ENCODE measurements at places on chromosomes 13 and 19.

GRCh38 chr13:53144826-53145225 is 116.2 kb downstream of the OLFM4 start:
- H3K36me3 ChIP-seq, result no peaks in the 10 kb centered on the region
- H3K4me1 ChIP-seq, result peaks cover 5% of the 10 kb centered on the region
- no peak overlapping the region for H3K4me3 ChIP-seq
- no peak overlapping the region for H3K27ac ChIP-seq
- DNase-seq, result no peak

- H3K27ac ChIP-seq, result no peak overlapping the region
- peaks cover 9% of the 10 kb centered on the region for H3K36me3 ChIP-seq
- peak overlapping the region; percentile 86 for H3K4me3 ChIP-seq
- peaks cover 28% of the 10 kb centered on the region for H3K4me1 ChIP-seq
- H3K27me3 ChIP-seq, result no peaks in the 10 kb centered on the region
These were observed 1.6 kb downstream of the ZNF415 start for GRCh38 chr19:53131085-53131590.

DNA sequence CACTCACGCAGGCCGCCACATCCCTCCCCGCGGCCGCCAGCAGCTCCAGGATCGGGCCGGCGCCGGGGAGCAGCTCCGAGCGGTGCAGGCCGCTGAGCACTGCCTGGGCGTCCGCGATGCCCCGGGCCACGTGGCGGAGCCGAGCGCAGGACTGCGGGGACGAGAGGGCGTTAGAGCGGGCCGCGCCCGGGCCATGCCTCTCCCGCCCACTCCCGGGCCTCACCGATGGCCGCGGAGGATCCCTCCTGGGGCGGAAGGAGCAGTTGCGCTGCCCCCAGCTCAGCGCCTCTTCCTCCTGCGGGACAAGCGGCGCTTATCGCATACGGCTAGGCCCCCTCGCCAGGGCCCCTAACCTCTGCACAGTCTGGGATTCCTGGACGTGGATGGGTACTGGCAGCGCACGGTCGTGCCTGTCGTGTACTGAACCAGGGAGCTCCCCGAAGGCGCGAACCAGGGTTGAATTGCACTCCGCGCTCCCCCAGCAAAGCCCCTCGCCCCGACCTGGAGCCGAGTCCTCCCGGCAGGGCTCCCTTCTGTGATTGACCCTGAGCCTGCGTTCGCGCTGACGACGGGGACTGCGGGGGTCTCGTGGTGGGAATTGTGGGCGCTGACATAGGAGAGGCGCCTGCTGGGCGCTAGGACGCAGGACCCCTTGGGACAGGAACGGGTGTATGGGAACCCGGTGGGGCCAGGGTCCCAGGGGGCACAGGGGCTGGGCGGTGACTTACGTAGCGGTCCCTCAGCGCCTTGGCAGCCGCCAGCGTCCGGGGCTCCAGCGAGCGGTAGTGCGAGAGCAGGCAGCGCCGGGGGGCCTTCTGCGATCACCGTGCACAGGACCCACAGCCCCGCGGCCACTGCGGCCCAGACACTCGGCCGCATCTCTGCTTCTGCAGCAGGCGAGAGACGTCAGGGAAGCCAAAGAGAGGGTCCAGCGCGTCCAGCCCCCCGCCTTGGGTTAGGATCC is 673 bp downstream of the IFNL4 start:
- peak; percentile 22 for DNase-seq
- H3K4me1 ChIP-seq, result peaks cover 34% of the 10 kb centered on the region
- H3K27me3 ChIP-seq, result peaks cover 56% of the 10 kb centered on the region
- no peak overlapping the region for H3K27ac ChIP-seq
- H3K36me3 ChIP-seq, result no peaks in the 10 kb centered on the region

- no peaks in the 10 kb centered on the region for H3K27me3 ChIP-seq
- no peak overlapping the region for H3K4me3 ChIP-seq
- DNase-seq, result no peak
- H3K4me1 ChIP-seq, result peaks cover 22% of the 10 kb centered on the region
- H3K27ac ChIP-seq, result no peak overlapping the region
These were observed 38.9 kb downstream of the COL4A1 start for GRCh38 chr13:110268061-110268460.

DNA sequence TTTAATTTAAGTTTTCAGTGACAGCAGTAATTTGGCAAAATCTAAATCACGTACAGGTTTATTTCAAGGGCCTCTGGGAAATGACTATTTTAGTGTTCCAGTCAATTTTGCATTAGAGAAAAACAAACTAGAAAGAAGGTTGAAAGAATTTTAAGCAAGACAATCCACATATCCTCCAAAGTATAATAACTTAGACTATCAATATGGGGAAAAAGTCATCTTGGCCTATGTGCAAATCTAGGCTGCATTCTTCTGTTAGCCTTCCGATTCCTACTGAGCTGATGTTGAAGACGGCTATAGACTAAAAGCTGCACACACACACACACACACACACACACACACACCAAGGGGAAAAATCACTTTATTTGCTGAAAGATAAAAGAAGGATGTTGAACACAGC is 81.3 kb downstream of the SLITRK6 start:
- H3K27me3 ChIP-seq, result no peaks in the 10 kb centered on the region
- no peaks in the 10 kb centered on the region for H3K4me1 ChIP-seq
- DNase-seq, result no peak
- no peak overlapping the region for H3K4me3 ChIP-seq
- no peak overlapping the region for H3K27ac ChIP-seq
- no peaks in the 10 kb centered on the region for H3K36me3 ChIP-seq

GRCh38 chr13:24675806-24676570 is 4.2 kb upstream of the ATP12A start:
- DNase-seq, result no peak
- peaks cover 25% of the 10 kb centered on the region for H3K4me1 ChIP-seq
- H3K36me3 ChIP-seq, result no peaks in the 10 kb centered on the region
- H3K27ac ChIP-seq, result no peak overlapping the region
- H3K27me3 ChIP-seq, result peaks cover 35% of the 10 kb centered on the region
- H3K4me3 ChIP-seq, result no peak overlapping the region

DNA sequence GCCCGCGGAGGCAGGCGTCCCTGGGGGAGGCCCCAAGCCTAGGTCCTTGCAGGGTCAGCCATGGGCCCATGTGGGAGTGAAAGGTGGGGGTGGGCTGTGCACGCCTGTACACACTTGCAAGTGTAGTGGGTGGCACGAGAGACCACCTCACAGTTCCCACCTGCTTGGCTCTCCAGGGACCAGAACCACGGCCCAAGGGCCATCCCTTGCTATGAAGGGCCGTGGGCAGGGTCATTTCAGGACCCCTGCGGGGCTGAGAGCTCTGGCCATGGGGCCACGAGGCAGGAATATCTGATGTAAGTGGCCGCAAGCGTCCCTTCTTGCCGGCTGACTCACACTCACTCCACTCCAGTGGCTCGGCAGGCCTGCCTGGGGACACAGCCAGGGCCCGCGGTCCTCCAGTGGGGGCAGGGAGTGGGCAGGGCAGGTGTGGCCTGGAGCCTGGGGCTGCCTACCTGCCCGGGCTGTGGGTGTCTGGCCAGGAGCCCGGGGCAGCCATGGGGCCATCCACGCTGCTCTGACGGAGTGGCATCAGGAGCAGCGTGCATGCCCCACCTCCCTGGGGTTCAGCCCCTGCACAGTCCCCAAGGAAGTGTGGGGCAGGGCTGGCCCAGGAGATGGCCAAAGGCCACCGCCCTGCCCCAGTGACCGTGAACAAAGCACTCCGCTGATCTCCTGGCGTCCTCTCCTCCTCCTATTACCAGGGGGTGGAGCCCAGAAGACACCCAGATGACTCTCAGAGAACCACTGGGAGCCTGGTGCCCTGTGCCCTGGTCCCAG is 8.6 kb upstream of the MKNK2 start:
- peak overlapping the region; percentile 82 for H3K4me3 ChIP-seq
- H3K27ac ChIP-seq, result peak overlapping the region; percentile 99
- peaks cover 45% of the 10 kb centered on the region for H3K4me1 ChIP-seq
- no peak for DNase-seq
- H3K36me3 ChIP-seq, result no peaks in the 10 kb centered on the region

- DNase-seq, result no peak
- H3K27ac ChIP-seq, result no peak overlapping the region
- H3K36me3 ChIP-seq, result no peaks in the 10 kb centered on the region
- no peaks in the 10 kb centered on the region for H3K4me1 ChIP-seq
- no peaks in the 10 kb centered on the region for H3K27me3 ChIP-seq
These were observed 93.3 kb upstream of the SLC15A1 start for GRCh38 chr13:98845742-98846141.

DNA sequence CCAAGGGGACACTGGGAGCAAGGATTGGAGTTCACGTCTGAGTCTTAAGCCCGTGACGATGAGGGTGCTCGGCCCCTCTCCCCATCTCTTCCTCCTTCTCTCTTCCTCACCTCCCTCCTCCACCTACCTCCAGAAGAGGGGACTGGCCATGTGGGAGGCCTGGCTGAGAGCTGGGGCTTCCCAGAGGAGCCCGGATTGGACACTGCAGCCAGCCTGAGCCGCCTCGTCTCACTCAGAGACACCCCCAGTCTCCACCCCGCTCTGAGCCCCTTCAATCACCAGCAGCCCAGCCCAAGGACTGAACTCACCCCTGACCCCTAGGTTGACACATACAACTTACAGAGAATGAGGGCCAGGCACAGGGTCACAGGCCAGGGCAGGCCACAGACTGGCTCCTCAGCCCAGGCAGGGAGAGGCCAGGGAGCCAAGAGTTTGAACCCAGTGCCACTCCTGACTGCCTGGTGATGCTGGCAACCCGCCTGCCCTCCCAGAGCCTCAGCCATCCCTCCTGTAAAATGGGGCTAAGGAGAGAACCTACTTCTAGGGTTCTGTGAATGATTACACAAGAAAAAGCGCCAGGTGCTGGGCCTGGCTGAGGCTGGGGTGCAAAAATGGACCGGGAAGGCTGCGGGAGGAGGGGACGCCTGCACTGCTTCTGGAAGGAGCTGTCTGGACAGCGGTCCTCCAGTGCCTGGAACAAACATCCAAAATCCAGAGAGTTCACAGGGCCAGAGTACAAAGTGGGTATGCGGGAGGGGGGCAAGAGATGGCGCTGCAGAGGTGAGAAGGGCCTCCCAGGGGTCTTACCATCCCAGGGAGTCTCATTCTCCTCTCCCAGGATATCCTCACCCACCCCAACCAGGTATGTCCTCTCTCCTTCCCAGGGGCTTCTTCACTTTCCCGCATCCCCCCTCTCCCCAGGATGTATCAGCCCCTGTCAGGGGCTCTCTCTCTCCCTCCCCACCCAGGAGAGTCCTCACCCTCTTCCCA is 1.1 kb downstream of the CD79A start:
- H3K27me3 ChIP-seq, result peaks cover 42% of the 10 kb centered on the region
- no peak overlapping the region for H3K27ac ChIP-seq
- no peak overlapping the region for H3K4me3 ChIP-seq
- H3K4me1 ChIP-seq, result peaks cover 6% of the 10 kb centered on the region
- H3K36me3 ChIP-seq, result no peaks in the 10 kb centered on the region

DNA sequence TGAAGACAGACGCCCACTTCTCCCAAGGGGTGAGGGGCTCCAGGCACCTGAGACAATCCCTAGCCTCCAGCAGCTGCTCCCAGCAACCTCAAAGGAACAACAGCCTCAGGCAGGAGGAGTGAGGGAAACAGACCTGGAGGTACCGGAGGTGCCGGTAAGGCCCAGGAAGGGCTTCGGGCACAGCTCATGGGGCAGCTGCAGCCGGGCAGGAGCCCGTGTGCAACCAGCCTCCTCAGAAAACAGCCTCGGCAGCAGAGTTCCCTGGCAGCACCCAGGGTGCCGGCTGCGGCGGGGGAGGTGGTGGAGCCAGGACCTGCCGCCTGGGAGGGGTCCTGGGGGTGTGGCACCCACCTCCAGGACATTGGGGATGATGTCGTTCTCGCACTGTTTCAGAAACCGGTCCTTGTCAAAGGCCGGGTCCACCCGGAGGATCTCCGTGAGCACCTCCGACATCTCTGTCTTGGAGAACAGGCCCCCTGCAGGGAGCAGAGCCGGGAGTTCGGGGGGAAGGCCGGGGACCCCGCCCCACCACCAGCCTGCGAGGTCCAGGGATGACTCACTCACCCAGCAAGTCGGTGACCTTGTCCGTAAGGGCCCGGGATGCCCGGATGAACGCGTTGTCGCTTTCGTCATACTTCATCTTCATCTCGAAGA is 6.5 kb upstream of the CTXN1 start:
- no peaks in the 10 kb centered on the region for H3K27me3 ChIP-seq
- no peak for DNase-seq
- H3K4me1 ChIP-seq, result peaks cover 20% of the 10 kb centered on the region
- no peak overlapping the region for H3K27ac ChIP-seq

DNA sequence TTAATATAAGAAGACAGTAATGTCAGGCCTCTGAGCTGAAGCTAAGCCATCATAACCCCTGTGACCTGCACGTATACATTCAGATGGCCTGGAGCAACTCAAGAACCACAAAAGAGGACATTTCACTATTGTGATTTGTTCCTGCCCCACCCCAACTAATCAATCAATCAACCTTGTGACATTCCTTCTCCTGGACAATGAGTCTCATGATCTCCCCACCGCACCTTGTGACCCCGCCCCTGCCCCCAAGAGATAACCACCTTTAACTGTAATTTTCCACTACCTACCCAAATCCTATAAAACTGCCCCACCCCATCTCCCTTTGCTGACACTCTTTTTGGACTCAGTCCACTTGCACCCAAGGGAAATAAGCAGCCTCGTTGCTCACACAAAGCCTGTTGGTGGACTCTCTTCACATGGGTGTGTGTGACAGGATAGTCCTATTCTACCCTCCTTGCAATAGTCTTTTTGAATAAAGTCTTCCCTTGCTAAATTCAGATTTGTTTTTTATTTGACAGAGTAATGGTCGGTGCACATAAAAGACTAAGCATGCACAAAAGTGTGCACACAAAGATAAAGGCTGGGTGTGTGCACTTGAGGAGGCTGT is 14.0 kb downstream of the CD70 start:
- peaks cover 6% of the 10 kb centered on the region for H3K27me3 ChIP-seq
- no peak for DNase-seq

GRCh38 chr13:21517576-21517975 is 58.5 kb upstream of the ZDHHC20 start:
- no peak for DNase-seq
- no peaks in the 10 kb centered on the region for H3K27me3 ChIP-seq
- peaks cover 19% of the 10 kb centered on the region for H3K4me1 ChIP-seq
- H3K27ac ChIP-seq, result peak overlapping the region; percentile 9

- no peak for DNase-seq
- no peaks in the 10 kb centered on the region for H3K27me3 ChIP-seq
These were observed 205.8 kb downstream of the GGACT start for GRCh38 chr13:100382785-100383184.

GRCh38 chr13:110046811-110047210 is 260.1 kb downstream of the COL4A1 start:
- H3K36me3 ChIP-seq, result no peaks in the 10 kb centered on the region
- peak overlapping the region; percentile 45 for H3K27ac ChIP-seq
- peaks cover 31% of the 10 kb centered on the region for H3K4me1 ChIP-seq
- H3K27me3 ChIP-seq, result peaks cover 4% of the 10 kb centered on the region
- DNase-seq, result no peak
